Vagina (tissue), 2 donors: ENCODE measurements at places on chromosomes 3 and 15. TPM values are rescaled to one million over a fixed set of nuclear protein-coding genes. Genes with fewer than 3 reads are reported as not detected.

- no peak for DNase-seq
Observed at GRCh38 chr3:24595796-24596195, 101.1 kb upstream of the THRB start.

DNA sequence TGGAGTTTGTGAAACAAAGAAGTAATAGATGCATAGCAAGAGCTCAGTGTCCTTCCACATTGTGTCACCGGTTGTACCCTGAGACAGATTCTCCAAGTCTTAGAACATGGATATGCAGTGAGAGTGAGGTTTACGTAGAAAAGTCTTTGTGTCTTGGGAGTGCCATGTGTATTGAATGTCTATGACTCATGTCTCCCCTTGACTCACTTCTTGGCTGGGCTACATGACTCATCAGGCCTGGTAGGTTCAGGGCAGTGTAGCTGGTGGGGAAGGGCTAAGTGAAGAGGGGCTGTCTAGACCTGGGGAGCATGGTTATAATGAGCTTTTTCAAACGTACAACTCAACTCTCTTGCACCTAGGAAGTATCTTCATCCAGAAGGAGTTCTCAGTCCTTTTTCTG lies 167.4 kb downstream of the GAP43 start:
- DNase-seq: no peak

DNA sequence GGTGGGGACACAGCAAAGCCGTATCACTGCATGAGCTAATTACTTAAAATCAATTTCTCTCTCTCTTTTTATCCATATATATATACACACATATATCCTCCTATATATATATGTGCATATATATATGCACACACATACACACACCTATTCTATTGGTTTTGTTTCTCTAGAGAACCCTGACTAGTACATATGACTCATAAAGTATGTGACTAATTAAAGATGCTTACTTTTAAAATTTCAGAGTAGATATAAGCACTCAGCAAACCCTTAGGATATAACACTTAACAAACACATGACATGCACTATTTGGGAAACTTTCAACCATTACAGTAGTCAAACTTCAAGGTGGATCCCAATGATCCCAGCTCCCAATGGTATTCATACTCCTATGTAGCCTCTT lies 732.6 kb downstream of the ROBO2 start:
- DNase-seq: no peak

GRCh38 chr3:99651531-99651930 lies 13.1 kb downstream of the COL8A1 start:
- no peak for DNase-seq

- DNase-seq: no peak
Observed at GRCh38 chr3:56882896-56883295, 81.1 kb upstream of the ARHGEF3 start.

GRCh38 chr3:138351151-138351550 lies 2.8 kb downstream of the MRAS start:
- no peak for DNase-seq

GRCh38 chr15:41017066-41017735 lies 63.9 kb downstream of the CHAC1 start:
- DNase-seq: no peak

DNA sequence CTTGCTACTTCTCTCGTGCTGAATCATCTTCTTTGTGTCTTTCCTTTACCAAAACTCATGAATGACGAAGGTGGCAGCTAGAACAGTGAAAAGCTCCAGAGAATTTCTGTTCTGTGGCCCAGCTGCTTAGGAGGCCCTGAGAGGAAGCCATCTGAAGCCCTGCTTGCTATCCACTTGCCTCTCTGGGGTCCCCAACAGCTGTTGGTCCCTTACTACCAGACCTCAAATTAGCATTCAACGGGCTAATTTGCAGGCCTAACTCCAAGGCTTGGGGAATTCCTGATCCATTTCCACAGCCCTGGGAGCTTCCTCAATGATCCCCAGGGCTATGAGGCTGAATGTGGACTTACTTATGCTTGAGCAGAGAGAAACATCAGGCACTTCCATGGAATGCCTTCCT lies 37.5 kb upstream of the FSTL1 start:
- no peak for DNase-seq

The SAMMSON gene
- total RNA-seq: not detected

The PLSCR2 gene
- total RNA-seq: not detected

The OR4F15 gene
- not detected for total RNA-seq

The GABRG3 gene
- not detected for total RNA-seq

The SYNPR gene
- not detected for total RNA-seq
